Naive thymus-derived CD8-positive, alpha-beta T cell (primary cell): ENCODE measurements at places on chromosomes 1 and 21. TPM values are rescaled to one million over a fixed set of nuclear protein-coding genes. Genes with fewer than 3 reads are reported as not detected.
A peak's percentile ranks its signal among the peaks of the same experiment; 100 is the strongest.

DNA sequence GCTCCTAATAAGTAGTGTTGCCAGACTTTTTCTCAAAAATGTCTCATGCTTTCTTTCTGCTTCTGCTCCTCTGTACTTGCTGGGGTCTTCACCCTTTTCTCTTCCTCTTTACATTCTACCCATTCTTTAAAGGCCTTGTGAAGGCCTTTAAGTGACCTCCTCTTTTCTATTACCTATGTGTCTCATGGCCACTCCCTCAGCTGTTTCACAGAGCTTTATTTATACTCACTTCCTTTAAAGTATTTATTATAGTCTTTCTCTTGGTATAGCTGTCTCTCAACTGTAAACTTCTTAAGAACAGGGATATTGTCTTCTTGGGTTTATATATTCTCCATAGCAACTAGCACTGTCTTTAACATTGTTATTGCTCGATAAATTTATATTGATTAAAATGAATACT lies 792 bp downstream of the GOLPH3L start:
- H3K27ac ChIP-seq, result peak overlapping the region; percentile 88
- peaks cover 28% of the 10 kb centered on the region for H3K4me1 ChIP-seq
- peaks cover 38% of the 10 kb centered on the region for H3K36me3 ChIP-seq
- peak overlapping the region; percentile 85 for H3K4me3 ChIP-seq
- no peak for DNase-seq

GRCh38 chr1:11920239-11920903 lies 5.9 kb downstream of the KIAA2013 start:
- no peak for DNase-seq
- H3K27ac ChIP-seq, result no peak overlapping the region
- peaks cover 53% of the 10 kb centered on the region for H3K4me1 ChIP-seq
- H3K36me3 ChIP-seq, result peaks cover 9% of the 10 kb centered on the region

GRCh38 chr21:41438425-41439113 lies 12.5 kb downstream of the MX1 start:
- H3K27ac ChIP-seq, result no peak overlapping the region
- H3K27me3 ChIP-seq, result no peaks in the 10 kb centered on the region
- peaks cover 95% of the 10 kb centered on the region for H3K36me3 ChIP-seq

GRCh38 chr1:21329209-21329844 lies 39.1 kb upstream of the ECE1 start:
- H3K27me3 ChIP-seq, result no peaks in the 10 kb centered on the region
- H3K4me1 ChIP-seq, result peaks cover 90% of the 10 kb centered on the region
- H3K4me3 ChIP-seq, result peak overlapping the region; percentile 79
- peak overlapping the region; percentile 85 for H3K27ac ChIP-seq
- no peaks in the 10 kb centered on the region for H3K36me3 ChIP-seq

GRCh38 chr1:163308811-163309210 lies 12.9 kb upstream of the NUF2 start:
- H3K27ac ChIP-seq, result no peak overlapping the region
- H3K4me3 ChIP-seq, result no peak overlapping the region
- no peaks in the 10 kb centered on the region for H3K4me1 ChIP-seq
- DNase-seq, result no peak
- H3K27me3 ChIP-seq, result no peaks in the 10 kb centered on the region

DNA sequence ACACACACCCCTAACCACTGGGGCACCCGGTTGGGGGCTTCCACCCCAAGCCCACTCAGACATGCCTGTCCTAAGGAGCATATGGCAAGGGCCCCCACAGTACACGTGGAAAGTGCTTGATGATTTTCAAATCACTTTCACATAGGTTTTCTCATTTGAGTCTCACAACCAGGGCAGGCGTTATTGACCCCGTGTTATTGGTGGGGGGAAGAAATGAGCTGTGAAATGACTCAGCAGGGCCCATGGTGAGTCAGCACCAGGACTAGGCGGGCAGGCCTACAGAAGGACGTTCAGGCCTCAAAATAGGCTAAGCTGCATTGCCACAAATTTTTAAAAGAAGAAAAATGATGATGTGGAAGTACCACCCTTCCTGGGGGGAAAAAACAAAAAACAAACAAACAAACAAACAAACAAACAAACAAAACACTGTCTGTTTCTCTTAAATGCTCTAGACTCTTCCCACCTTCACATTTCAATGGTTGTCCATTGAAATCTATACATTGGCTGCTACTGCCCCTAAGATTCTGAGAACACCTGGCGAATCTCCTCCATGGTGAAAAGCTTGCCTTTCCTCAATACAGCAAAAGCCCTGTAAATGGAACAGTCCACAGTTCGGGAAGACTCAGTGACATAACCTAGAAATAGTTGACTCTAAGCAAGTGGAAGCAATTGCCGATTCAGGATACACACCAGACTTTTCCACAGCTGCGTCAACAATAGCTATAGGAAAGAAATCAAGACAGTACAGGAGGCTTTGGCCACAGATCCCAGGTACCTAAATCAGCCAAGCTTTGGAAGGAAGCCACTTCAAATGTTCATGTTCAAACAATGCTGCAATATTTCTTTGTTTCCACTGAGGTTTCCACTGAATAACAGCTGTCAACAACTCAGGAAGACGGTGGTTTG lies 234.7 kb downstream of the TOMM20 start:
- no peak overlapping the region for H3K4me3 ChIP-seq
- no peaks in the 10 kb centered on the region for H3K27me3 ChIP-seq
- H3K4me1 ChIP-seq, result peaks cover 21% of the 10 kb centered on the region
- no peak overlapping the region for H3K27ac ChIP-seq
- no peaks in the 10 kb centered on the region for H3K36me3 ChIP-seq

DNA sequence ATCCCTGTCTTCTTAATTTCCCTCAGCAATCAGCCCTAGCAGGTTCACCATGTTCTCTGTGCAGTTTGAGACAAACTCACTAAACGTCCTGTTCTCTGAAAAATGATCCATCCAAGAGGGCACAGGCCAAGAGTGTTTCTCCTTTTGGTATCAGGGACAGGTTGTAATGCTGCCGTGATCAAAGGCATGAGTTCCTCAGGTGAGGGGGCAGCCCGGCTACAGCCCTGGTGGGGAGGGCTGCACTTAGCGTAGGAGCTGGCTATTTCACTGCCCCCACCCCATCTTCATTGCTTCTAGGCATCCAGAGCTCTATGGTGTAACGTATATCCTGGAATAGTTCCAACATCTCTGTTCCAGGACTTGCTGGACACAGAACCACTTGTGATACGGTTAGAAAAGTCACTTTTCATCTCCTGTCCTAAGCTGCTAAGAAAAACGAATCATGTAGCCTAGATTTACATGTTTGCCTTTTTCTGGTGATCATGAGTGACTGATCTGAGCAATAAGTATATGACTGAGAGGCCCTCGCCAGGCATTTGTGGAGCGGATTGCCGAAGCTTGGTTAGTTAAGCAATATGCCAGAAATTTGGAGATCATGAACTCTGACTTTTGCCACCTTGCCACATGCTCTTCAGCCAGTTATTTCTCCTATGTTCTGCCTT lies 41.1 kb upstream of the SRP9 start:
- no peak for DNase-seq
- H3K27me3 ChIP-seq, result no peaks in the 10 kb centered on the region

DNA sequence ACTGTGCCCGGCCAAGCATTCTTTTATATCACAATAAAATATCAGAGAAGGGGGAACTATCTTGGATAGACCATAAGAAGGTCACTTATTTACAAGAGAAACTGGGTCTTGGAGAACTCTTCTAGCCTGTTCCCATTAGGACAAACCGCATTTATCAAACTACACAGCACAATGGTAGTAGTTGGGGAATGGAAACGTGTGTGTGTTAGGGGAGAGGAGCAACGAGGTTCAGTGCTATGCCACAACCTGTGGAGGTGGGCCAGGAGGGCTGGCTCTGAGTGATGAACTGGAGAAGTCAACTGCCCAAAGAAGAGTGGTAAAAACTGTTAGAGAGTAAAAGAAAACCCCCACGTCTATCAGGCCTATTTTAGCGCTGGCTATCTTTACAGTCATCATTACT lies 1.6 kb downstream of the DONSON start:
- H3K4me1 ChIP-seq, result peaks cover 13% of the 10 kb centered on the region
- DNase-seq, result no peak
- no peaks in the 10 kb centered on the region for H3K36me3 ChIP-seq
- peak overlapping the region; percentile 78 for H3K4me3 ChIP-seq
- H3K27me3 ChIP-seq, result no peaks in the 10 kb centered on the region

DNA sequence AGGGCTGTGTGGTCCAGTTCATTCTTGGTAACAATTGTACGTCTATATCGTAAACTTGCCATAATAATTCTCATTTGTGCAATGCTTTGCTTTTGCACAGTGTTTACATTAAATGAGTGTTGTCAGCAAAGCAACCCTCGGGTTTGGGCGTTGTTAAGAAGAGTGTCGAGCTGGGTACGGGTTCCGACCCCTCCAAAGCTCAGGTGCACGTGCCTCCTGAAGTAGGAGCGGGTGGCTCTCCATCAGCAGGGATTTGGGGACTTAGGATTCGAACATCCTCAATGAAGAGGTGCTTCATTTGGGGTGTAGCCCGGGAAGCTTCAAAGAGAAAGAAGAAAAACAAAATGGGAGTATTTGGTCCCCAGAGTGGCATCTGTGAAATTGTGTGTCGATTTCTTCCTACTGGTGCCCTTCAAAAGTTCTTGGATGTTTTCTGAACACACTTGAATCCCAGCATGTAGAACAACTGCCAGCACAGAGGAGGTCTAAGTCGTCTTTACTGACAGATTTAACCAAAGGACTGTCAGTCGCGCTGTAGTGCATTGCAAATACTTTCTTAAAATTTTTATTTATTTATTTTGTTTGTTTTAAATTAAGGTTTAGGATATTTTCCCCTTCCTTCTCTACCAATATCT lies 1.1 kb downstream of the TRIM58 start:
- peaks cover 37% of the 10 kb centered on the region for H3K27me3 ChIP-seq
- DNase-seq, result no peak
- peaks cover 7% of the 10 kb centered on the region for H3K4me1 ChIP-seq
- peak overlapping the region; percentile 80 for H3K4me3 ChIP-seq

- no peaks in the 10 kb centered on the region for H3K27me3 ChIP-seq
- no peak for DNase-seq
- H3K4me3 ChIP-seq, result no peak overlapping the region
- peaks cover 2% of the 10 kb centered on the region for H3K36me3 ChIP-seq
Measured at GRCh38 chr1:224450561-224451350, 16.2 kb upstream of the WDR26 start.

- peaks cover 3% of the 10 kb centered on the region for H3K27me3 ChIP-seq
- DNase-seq, result peak; percentile 51
- H3K4me1 ChIP-seq, result peaks cover 6% of the 10 kb centered on the region
- no peak overlapping the region for H3K4me3 ChIP-seq
- H3K36me3 ChIP-seq, result no peaks in the 10 kb centered on the region
- no peak overlapping the region for H3K27ac ChIP-seq
Measured at GRCh38 chr1:182784556-182785171, 4.9 kb upstream of the NPL start.

DNA sequence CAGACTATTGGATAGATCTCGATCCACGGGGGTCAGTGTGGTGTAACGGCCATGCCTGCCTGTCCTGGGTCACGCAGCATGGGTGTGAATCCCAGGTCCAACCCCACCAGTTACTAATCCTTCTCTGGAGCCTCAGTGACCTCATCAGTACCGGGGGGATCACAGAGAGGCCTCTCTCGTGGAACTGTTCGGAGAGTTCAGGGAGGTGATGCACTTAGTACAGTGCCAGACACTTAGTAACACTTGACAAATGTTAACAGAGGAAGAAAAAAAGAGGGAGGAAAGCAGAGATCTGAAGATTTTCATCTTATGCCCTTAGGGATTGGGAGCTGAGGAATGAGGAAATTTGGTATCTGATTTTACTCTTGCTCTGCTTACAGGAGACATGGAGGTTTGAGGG lies 2.9 kb downstream of the ABCA4 start:
- H3K27ac ChIP-seq, result no peak overlapping the region
- peaks cover 1% of the 10 kb centered on the region for H3K27me3 ChIP-seq
- no peaks in the 10 kb centered on the region for H3K36me3 ChIP-seq
- H3K4me3 ChIP-seq, result no peak overlapping the region

- H3K4me3 ChIP-seq, result no peak overlapping the region
- H3K27ac ChIP-seq, result no peak overlapping the region
- no peak for DNase-seq
Measured at GRCh38 chr1:36764798-36765197, 269.5 kb downstream of the GRIK3 start.

- H3K27ac ChIP-seq, result no peak overlapping the region
- H3K4me3 ChIP-seq, result no peak overlapping the region
- H3K36me3 ChIP-seq, result peaks cover 4% of the 10 kb centered on the region
- H3K27me3 ChIP-seq, result no peaks in the 10 kb centered on the region
Measured at GRCh38 chr1:199089393-199090122, 450.7 kb downstream of the PTPRC start.

- peaks cover 9% of the 10 kb centered on the region for H3K4me1 ChIP-seq
- no peak overlapping the region for H3K27ac ChIP-seq
- H3K36me3 ChIP-seq, result no peaks in the 10 kb centered on the region
- H3K27me3 ChIP-seq, result peaks cover 39% of the 10 kb centered on the region
- no peak for DNase-seq
- no peak overlapping the region for H3K4me3 ChIP-seq
Measured at GRCh38 chr1:228063251-228064191, 19.0 kb upstream of the ARF1 start.

GRCh38 chr1:72892461-72892860 lies 610.1 kb upstream of the NEGR1 start:
- DNase-seq, result no peak
- H3K27me3 ChIP-seq, result no peaks in the 10 kb centered on the region
- H3K36me3 ChIP-seq, result no peaks in the 10 kb centered on the region

DNA sequence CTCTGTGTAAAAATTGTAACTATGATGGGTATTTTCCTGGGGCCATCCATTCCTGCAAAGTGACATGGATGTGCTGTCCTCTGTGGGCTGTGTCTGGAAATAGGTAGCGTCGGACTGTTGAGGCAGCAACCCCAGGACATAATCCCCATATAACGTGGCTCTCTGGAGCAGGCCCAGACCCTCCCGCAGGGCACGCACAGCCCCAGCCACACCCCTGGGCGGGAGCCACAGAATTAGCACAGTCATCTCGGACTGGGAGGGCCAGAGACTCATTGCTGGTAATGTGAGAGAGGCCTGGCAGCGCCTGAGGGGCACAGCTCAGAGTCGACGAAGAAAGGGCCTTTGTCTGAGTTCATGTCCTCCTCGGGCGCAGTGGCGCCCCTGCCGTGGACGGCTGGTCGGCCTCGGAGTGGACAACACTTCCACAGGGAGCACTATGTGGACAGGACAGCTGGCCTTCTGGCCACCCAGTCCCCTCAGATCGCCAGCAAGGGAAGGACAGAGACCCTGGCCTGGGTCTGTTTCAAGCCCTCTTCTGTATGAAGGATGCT lies 20.1 kb downstream of the SIM2 start:
- H3K4me3 ChIP-seq, result no peak overlapping the region
- DNase-seq, result peak; percentile 26
- H3K27me3 ChIP-seq, result peaks cover 63% of the 10 kb centered on the region
- H3K27ac ChIP-seq, result no peak overlapping the region

The TFF2 gene
- not detected for total RNA-seq

The CD34 gene
- total RNA-seq, result not detected

The C1orf141 gene
- not detected for total RNA-seq

The CLDN19 gene
- not detected for total RNA-seq

The ESRRG gene
- not detected for total RNA-seq

The LPGAT1 gene
- 15.7 TPM for total RNA-seq

The TAS1R1 gene
- not detected for total RNA-seq

The TEDDM1 gene
- total RNA-seq, result not detected

The IFI6 gene
- total RNA-seq, result 23.3 TPM

The C1orf105 gene
- total RNA-seq, result 0.68 TPM

The RHCE gene
- 0.60 TPM for total RNA-seq

The TNFRSF1B gene
- 16.5 TPM for total RNA-seq
